ENCODE measurements at places on chromosomes 2 and 18.

- DNase-seq = no peak
Measured at GRCh38 chr2:29370581-29371125, 255.4 kb downstream of the CLIP4 start.

DNA sequence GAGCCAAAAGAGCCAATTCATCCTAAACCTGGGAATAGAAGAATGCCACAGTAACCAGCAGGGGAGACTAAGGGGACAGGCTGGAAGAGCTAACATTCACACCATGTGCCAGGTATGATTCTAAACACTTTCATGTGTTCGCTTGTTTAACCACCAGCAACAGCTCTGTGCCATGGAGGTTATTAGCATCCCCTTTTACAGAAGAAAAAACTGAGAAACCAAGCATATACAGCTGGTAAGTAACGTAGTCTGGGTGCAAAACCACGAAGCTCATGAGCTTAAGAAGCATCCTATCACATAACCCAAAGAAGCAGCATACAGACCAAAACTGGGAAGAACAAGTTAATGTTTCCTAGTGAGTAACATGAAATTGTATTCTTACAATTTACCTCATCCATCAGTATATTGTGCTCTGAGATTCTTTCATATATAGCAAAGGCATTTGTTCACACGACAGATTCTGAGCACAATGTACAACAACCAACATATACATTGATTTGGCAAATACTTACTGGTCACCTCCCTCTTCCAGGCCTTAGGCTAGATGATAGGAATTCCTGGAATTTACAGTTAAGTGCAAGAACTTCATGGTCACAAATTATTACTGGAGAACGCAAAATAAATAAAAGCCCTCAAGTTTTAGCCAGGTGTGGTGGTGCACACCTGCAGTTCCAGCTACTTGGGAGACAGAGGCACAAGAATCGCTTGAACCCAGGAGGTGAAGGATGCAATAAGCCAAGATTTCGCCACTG, 36.5 kb upstream of the HNRNPA3 start:
- DNase-seq = no peak

GRCh38 chr18:8999872-9000271, 102.6 kb upstream of the NDUFV2 start:
- DNase-seq = no peak

DNA sequence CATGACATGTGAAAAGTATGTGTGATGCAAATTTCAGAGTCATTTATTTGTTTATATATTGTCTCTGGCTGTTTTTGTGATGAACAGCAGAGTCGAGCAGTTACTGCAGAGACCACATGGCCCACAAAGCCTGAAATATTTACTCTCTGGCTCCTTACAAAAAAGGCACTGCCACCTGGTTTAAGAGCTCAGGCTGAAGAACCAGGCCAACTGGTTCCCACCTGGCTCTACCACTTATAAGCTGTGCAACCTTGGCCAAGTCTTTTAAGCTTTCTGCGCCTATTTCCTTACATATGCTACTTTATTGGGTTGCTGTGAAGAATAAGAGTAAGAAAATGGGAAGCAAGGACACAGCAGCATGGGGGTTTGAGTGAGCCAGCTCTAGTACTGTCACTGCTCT, 207.6 kb downstream of the L3MBTL4 start:
- no peak for DNase-seq

- DNase-seq = peak; percentile 94
Measured at GRCh38 chr2:219997341-219997851, 370.0 kb downstream of the SLC4A3 start.

- DNase-seq = no peak
Measured at GRCh38 chr2:116269040-116269439, 1545.5 kb upstream of the DDX18 start.

DNA sequence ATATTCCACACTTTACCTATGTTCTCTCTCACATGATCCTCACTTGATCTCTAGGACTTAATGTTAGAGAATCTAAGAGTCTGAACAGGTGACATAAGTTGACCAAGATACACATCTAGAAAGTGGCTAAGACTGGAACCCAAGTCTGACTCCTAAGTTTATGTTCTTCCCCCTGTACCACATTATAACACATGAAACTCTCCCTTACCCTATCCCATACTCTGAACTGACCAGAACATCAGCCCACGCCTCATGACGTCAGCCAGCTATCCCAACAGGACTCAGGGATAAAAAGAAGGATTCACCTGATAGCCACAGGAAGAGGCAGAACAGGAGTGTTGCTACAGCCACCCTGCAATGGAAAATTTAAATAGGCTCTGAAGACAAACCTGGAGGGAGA, 392.2 kb downstream of the ZEB2 start:
- no peak for DNase-seq

DNA sequence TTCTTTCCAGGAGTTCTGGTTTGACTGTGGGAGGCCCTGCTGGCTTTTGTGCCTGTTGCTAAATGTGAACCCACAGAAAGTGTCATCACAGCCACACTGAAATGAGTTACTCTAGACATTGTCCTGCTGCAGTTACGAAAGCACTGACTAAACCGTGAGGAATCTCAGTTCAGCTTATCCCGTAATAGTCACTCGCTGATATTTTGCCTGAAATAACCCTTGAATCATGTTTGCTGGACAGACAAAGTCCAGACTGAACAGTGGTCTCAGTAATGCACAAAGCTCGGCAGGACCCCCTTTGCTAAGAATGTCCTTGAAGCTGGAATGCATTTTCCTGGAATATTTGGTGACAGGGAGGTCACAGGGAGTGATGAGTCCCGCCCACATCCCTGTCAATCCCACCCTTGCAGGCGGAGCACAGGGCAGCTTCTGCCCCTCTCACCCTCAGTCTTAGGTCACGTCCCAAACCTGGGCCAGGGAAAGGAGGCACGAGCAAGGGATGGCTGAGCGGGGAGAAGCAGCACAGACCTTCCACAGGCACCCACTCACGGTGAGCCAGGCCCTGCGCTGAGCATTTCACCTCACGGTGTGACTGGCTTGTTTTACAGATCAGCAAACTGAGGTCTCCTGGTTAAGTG, 53.4 kb downstream of the ADI1 start:
- DNase-seq = no peak

DNA sequence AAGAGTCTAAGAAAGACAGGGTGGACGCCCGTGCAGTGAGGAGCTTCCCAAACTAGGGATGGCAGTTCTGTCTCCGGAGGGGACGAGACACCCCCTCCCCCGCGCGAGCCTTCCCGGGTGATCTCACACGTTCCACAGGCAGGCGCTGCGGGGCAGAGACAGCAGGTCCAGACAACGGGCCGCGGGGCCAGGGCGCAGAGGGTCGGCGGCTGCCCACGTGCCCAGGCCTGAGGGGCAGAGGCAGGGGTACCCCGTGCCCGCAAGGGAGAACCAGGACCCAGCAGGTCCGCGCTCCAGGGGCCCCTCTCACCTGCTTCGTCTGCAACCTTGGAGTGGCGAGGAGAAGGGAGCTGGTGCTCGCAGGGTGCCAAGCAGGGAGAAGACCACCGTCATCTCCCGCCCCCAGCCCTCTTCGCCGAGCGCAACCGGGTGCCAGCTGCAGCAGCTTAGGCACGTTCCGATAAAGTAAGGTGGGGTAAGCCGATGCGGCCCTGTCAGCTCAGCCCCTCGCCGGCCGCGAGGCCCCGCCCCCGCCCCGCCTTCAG, at the start of gene GPR155:
Gene GPR155 (minus strand): TSS at position 467 of the 545 bp plus-strand sequence. CDS start 5,073 bp downstream, outside the sequence.
- no peak for DNase-seq

DNA sequence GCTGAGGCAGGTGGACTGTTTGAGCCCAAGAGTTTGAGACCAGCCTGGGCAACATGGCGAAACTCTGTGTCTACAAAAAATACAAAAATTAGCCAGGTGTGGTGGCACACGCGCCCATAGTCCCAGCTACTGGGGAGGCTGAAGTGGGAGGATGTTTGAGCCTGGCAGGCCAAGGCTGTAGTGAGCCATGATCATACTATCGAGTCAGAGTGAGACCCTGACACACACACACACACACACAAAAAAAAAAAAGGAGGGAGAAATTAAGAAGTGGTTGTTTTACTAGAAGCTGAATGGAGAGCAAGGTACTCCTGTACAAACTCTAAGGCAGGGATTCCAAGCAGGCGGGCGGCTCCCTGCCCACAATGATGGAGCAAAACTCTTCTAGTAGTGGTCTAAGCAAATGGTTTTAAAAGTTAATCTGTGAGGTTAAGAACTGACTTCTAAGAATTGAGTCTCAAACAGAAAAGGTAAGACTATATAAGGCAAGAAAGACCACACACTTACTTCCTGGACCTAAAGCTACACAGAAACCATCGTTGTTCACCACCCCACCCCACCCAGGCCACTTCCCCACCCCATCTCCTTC, 2.6 kb downstream of the ANKRD44 start:
- no peak for DNase-seq

Data from H1 (cell line).